ENCODE measurements at places on chromosomes 1 and 21.

- peak; percentile 87 for DNase-seq
These were observed at the start of gene IFT25 for GRCh38 chr1:53945433-53946251. Gene IFT25 (minus strand): TSS chr1:53945699. CDS start chr1:53940082, 5,617 bp downstream.

- no peak for DNase-seq
These were observed 218.7 kb downstream of the TM2D1 start for GRCh38 chr1:61506236-61506635.

DNA sequence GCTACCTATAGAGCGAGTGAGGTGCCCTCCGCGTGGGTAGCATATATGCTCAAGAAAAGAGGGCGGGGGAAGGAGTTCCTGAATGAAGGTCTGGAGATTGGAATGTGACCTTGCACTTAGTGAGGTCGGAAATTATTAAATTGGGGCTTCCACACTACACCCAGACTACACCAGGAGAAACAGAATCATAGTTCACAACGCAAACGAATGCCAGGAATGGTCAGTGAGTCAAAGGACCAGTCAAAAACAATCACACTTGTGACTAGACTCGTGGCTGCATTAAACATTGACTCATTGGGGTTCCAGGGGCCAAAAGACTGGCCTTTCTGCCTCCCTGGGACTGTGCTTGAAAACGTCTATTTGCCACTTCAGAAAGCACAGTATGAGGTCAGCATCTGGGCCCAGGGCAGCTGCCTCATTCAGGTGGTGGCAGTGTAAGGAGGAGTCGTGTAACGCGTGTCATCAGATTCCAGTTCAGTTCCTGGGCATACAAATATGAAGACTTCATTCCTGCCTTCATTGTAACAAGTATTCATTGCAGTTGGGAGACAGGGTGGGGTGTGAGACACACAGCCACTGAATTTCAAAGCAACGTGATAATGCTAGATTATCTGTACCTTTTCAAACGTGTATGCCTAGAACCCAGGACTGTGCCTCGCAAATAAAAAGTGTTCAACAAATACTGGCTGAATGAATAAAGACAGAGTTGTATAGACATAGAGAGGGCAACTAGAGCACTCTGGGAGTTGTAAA is at the start of gene YOD1:
YOD1 (minus strand) TSS at position 18 of the 753 bp plus-strand sequence. CDS start 178 bp downstream, outside the sequence.
- DNase-seq = no peak

GRCh38 chr1:147379889-147380288 is 137.4 kb downstream of the CHD1L start:
- DNase-seq = no peak

GRCh38 chr1:87684713-87685205 is 356.1 kb downstream of the LMO4 start:
- no peak for DNase-seq

GRCh38 chr1:2804628-2805351 is 3.3 kb upstream of the TTC34 start:
- no peak for DNase-seq

DNA sequence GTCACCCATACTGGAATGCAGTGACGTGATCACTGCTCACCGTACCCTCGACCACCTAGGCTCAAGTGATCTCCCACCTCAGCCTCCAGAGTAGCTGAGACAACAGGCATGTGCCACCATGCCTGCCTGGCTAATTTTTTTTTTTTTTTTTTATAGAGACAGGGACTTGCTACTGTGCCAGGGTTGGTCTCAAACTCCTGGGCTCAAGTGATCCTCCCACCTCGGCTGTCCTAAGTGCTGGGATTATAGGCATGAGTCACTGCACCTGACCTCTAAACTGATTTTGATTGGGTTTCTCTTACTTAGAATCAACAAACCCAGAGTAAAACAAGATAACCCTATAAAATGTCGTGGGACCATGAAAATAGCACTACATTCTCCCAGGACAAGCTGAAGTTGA is 112.0 kb downstream of the UBE2U start:
- no peak for DNase-seq

GRCh38 chr1:18554597-18554996 is 73.9 kb downstream of the KLHDC7A start:
- DNase-seq = no peak

DNA sequence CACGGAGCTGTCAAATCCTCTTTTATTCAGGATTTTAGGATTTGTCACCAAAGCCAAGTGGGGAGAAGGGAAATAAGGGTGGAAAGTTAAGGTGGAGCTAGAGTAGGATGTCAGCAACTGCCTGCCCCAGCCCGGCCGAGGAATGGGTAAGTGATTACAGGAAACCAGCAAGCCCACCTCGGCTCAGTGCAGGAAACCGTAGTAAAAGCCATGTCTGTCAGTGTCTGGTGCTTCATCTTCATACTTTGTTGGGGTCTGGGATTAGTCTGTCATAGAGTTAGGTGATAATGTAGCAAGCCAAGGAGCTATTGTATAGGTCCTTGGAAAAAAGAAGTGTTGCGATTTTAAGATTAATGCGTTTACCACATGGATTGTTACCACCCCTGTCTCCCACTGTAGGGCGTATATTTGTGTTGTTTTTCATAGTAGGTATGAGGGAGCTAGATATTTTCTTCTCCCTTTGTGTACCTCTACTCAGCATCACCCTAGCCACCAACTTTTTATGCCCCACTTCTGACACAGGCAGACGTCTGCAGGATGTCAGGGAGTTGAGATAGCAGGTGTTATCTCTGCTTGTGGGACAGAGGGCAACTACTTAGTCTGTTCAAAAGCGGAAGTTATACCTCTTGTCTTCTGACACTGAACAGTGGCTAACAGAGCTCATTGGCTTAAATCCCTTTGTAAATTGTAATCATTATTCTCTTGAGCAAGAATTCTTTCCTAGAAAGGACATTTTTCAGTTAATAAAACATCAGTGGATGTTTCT is 253.7 kb downstream of the HHAT start:
- no peak for DNase-seq

DNA sequence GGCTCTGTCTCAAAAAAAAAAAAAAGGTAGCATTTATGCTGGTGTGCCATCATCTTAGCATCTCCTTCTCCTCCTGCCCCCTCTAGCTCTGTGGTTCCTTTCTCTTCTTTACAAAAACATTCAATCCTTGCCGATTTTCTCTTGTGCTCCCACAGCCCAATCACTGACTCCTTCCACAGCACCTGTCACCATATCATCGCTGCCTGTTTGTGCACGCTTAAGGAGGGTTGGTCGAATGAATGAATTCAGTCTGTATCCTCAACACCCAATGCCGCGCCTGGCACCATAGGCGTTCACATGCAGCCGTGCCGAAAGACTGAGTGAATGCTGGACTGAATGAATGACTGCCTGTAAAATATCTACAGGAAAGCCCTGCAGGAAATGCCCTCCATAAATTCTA is 7.9 kb downstream of the RNU5D-1 start:
- DNase-seq = no peak

GRCh38 chr1:20355828-20356735 is 65.4 kb downstream of the VWA5B1 start:
- DNase-seq = no peak

DNA sequence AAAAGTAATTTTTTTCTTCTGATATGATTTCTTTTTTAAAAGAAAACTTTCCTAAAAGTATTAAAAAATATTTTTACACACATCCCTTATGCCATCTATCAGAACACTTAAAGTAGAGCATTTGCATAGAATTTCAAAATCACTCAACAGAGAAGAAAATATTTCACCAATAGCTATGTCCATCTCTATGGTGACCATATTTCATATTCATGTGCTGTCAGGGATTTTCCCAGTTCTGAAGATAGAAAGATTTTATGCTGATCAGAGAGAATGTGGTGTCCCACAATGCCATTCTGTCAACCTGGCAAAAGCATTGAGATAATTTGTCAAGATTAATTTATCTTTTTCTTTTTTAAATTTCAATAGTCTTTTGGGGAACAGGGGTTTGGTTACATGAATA is 87.0 kb downstream of the C4BPA start:
- DNase-seq = no peak

DNA sequence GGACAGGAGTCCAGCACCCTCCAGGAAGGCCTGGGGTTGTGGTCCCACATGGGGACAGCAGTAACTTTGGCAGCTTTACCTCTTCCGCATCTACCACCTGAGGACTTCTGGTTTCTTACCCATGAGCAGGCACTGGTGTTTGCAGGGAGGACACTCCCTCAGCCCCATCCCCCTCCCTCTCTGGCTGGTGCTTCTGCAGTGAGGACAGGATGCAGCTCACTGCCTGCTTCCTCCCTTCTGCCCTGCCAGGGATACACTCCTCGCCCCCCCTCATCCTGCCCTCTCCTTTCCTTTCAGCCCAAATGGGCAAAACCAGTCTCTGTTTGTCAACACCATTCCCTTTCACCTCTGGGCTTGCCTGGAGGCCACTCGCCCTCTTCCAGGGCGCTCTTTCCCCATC is 62.4 kb downstream of the KIRREL1 start:
- DNase-seq = no peak

GRCh38 chr1:16246961-16247360 is 10.0 kb upstream of the CPLANE2 start:
- DNase-seq = no peak

DNA sequence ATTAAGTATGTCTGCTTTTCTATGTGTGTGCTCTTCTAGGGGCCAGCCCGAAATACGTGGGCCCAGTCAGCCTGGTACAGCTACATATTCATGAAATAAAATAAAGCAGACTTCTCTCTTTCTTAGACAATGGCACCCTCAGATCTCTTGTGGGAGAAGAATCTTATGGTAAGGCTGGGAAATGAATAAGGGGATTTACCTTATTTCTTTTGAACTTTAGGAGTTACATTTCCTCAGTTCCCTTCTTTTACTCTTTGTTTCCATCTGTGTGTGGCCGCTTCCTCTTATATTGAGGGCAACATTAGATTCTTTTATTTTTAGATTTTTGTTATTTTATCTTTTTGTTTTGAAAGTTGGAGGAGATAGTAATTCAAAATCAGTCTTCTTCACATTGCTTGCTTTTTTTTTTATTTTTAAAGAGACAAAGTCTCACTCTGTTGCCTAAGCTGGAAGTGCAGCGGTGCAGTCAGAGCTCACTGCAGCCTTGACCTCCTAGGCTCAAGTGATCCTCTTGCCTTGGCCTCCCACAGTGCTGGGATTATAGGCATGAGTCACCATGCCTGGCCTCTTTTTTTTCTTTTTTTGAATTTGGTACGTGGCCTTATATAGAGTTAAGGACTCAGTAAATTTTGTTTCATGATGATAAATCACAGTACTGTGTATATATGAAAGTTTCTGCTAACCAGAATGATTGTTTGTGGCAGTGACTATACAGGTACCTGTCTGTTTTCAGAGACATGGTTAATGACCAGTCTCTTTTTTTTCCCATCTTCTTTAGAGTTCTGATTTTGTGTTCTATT is 9.1 kb downstream of the LAMC1 start:
- no peak for DNase-seq

DNA sequence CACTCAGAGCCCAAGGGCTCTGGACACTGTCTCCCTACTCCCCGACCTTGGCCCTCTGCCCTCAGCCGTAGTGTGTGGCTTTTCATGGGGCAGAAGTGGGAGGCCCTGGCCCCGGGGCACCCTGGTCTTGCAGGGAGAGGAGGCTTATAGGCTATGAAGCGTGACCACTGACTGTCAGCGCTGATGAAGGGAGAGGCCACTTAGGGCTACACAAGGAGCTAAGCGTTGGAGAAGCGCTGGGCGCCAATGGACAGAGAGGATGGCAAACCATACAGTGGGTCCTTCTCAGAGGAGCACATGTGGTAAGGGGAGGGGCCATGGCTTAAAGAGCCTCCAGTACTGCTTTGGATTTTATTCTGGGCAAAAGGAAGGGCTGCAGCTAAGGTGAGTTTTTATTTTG is 7.9 kb downstream of the CRABP2 start:
- no peak for DNase-seq

Data from esophagus squamous epithelium (tissue), 5 donors.